GM23248 (cell line): ENCODE measurements at places on chromosomes 2 and 18. TPM values are rescaled to one million over a fixed set of nuclear protein-coding genes. Genes with fewer than 3 reads are reported as not detected.

Gene ADCYAP1
- not detected in 2 replicates for total RNA-seq

Gene LIMS3
- total RNA-seq, result 2.4 and 3.9 TPM in 2 replicates

Gene HDHD2
- total RNA-seq, result 11.6 and 14.2 TPM in 2 replicates

Gene SPDYA
- total RNA-seq, result not detected in 2 replicates

Gene RBFA
- 23.4 and 28.2 TPM in 2 replicates for total RNA-seq

Gene TSPYL6
- total RNA-seq, result not detected in 2 replicates

Gene LBX2
- total RNA-seq, result 0.38 and 4.6 TPM in 2 replicates

Gene GPR155
- 3.4 and 3.8 TPM in 2 replicates for total RNA-seq
